ENCODE measurements at places on chromosomes 7 and 10.

- DNase-seq, result no peak
These were observed 98.7 kb downstream of the RBM20 start for GRCh38 chr10:110742801-110743200.

DNA sequence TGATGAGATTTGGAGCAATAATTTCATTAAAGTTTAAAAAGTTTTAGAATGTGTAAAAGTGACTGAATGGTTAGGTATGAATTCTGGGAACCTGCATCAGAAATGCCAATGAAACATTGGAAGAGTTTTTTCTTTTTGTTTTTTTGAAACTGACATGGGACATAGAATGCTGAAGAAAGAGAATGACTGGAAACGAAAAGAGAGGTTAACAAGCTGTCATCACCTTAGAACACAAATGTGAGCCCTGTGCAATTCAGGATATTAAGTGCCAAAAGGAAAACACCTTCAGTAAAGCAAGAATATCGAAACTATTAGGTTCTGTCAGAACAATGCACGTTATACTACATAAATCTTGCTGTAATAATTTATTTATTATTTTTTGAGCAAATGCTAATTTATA lies 12.6 kb upstream of the EXOC4 start:
- DNase-seq, result no peak

GRCh38 chr7:44318332-44318731 lies 7.1 kb downstream of the CAMK2B start:
- no peak for DNase-seq

- no peak for DNase-seq
These were observed 68.8 kb upstream of the GSDME start for GRCh38 chr7:24825931-24826661.

DNA sequence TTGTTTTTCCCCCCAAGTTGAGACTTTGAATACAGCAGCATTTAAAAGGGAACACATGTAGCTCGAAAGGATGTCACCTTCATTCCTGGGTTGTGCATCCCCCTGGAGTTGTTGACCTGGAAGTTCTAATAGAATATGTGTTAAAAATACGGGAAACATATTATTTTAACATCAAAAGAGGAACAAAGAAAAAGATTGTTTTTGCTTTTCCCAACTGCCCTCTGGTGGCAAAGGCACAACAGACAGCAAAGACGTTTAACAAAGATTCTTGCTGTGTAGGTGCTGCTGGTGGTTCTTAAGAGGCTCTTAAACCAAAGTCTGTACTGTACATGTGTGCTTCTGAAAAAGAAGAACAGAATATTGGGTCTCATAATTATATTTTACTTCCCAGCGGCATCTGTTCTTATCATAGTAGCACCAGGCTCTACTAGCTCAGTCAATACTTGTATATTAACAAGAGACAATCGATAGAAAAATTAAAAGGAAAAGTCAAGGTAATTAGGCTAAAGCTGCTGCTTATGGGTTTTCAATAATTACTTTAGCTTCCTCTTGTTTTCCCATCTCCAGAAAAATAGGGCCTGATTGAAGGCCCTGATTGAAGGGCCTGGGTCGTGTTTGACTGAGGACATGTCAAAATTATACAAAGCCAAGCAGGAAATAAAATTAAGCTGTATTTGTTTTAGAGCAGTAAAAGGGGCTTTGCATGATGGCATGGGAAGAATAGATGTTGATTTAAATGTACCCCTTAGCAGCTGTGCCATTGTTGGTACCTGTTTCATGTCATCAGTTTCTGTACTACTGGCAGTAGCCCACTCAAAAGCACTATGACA lies 384.2 kb upstream of the LRGUK start:
- DNase-seq, result no peak

- DNase-seq, result no peak
These were observed 54.8 kb downstream of the DGKI start for GRCh38 chr7:137791930-137792329.

DNA sequence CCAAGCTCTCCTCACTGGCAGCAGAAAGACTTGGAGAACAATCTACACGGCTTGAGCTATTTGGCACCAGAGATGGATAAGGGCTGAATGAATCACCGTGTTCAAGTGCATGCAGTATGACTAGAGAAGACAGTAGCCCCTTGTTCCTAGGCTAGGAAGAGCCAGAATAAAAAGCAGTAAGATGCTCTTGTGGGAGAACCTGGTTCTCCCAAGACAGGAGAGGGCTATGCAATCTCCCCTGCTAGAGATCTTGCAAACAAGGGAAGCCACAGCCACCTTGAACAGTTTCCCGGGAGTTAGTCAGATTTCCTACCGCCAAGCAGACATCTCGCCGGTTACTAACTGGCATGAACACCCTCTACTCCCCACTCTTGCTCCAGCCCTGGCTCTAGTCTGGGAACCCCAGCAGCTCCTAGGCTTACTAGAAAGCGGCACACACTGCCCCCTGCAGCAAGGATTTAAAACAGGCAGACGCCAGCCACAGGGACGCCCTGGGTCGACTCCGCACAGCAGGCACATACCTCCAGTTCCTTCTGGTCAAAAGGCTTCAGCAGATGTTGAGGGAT lies 107.3 kb downstream of the SMURF1 start:
- DNase-seq, result no peak

DNA sequence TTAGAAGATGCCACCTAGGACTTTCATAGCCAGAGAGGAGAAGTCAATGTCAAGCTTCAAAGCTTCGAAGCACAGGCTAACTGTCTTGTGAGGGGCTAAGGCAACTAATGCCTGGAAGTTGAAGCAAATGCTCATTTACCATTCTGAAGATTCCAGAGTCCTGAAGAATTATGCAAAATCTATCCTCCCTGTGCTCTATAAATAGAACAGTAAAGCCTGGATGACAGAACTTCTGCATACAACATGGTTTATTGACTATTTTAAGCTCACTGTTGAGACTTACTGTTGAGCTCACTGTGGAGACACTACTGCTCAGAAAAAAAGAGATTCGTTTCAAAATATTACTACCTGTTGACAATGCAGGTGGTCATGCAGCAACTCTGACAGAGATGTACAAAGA lies 28.6 kb downstream of the TNS3 start:
- DNase-seq, result no peak

DNA sequence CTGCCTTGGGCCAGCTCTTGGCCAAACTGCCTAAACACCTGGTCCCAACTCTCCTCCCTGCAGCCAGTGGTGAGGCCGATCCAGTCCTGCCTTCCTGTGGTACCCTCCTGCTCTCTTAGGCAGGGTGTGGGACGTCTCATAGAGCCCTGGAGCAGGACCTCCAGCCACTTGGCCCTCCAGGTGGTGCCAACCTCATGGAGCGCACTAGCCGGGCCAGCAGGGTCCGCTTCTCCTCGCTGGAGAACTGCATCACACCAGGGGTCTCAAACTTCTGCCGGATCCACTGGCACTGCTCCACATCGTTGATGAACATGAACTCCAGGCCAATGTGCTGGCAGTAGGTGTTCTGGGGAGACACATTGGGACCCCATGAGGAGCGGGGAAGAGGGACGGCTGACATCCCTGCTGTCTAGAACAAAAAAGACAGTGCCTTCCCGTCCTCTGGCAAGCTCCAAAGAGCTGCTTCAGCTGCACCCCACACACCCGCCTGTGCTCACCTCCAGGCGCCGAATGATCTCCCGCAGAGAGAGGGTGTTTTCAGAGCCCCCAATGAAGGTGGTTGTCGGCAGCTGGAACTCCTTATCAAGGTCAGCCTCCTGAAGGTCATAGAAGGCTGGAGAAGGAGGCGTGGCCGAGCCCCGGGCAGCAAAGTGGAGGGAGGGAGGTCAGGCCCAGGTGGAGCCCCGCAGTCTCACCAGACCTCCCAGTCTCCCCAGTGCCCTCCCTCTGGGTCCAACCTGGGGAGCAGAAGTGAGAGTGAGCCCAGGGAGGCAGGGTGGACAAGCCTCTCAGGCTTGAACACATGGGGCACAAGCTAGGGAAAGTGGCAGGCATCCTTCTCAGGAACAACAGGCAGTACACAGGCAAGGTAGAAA lies 10.2 kb downstream of the OGDHL start:
- no peak for DNase-seq

DNA sequence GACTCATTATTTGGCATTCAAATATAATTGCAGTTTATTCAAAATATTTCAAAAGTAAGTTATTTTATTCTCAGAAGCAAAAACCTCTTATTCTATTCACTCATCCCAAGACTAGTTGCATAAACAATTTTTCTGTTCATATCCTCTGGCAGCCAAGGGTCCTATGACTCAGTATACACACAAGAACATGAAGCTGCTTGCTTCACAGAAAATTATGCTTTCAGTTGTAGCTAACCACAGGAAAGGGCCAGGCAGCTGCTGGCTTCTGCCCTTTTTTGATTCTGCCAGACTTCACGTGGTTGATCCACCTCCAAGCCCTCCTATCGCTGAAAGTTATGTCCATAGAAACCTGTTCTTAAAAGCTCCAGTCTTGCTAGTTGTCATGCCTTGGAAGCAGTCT lies 108.8 kb downstream of the ABCA13 start:
- DNase-seq, result no peak

GRCh38 chr7:108267615-108268014 lies 137.5 kb upstream of the LAMB4 start:
- no peak for DNase-seq

- no peak for DNase-seq
These were observed 573 bp downstream of the TFR2 start for GRCh38 chr7:100640517-100641440.

GRCh38 chr7:95897557-95898251 lies 125.3 kb downstream of the DYNC1I1 start:
- no peak for DNase-seq

DNA sequence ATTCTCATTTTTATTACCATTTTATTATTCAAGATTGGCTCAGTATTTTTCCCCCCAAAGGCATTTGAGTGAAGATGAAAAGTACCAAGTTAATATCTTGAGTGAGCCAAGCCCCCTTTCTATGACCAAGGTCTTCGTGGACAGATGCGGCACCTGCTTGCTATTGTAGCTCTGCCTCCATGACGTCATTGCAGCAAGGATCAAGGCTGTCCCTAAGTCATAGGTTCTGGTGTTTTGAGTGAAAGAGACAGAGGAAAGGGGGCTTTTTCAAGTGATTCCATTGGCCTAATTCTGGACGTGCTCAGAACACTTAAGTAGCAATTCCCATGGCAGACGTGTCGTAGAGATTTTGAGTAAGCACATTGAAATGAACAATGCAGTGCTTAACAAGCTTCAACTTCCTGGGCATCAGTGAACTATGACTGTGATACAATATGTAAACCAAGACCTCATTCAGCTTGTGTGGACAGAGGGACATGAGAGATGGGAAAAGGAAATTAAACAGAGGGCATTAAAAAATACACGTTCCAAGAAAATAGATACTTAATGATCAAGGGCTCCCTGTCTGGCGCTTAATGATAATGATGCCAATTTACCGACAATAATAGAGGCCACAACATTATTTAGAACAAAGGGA lies 248.7 kb upstream of the NPVF start:
- DNase-seq, result no peak

DNA sequence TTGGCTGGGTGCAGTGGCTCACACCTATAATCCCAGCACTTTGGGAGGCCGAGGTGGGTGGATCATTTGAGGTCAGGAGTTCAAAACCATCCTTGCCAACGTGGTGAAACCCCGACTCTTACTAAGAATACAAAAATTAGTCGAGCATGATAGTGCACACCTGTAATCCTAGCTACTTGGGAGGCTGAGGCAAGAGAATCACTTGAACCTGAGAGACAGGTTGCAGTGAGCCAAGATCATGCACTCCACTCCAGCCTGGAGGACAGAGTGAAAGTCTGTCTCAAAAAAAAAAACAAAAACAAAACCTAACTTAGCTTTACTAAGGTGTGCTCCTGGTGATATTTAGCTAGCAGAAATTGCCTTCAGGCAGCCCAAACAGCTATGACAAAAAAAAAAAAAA lies 24.3 kb upstream of the VDAC2 start:
- no peak for DNase-seq

GRCh38 chr10:28983799-28984198 lies 305.1 kb upstream of the LYZL1 start:
- DNase-seq, result no peak

DNA sequence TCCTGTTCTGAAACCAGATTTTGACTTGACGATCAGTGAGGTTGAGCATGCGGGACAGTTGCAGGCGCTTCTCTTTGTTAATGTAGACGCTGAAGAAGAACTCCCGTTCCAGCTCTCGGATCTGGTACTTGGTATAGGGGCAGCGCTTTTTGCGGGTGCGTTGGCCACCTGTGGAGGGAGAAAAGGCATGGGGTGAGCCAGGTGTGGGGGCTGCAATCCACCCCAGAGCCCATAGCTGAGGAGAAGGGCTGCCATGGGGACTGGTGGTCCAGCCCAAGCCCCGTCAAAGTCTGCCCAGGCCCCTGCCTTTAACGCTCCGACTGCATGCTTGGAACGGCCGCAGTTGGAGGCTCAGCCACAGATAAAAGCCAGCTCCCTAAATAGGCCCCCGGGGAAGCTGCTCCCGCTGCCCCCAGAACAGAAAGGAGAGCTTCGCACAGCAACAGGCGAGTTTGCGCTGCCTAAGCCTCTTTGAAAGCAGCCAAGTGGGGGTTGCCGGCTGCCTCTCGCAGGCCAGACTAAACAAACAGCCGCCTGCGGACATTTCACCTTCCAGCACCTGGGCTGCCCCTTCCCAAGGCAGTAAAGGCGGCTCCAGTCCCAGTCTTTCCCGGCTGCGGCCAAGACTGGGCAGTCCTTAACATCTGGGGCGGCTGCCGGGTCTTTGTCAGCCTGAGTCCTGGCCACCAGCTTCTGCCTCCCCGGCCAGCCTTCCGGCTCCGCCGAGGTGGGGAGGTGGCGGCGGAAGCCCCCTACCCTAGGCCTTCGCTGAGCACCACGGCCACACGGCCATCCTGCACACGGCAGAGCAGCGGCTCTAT lies 2.0 kb downstream of the HOXA11 start:
- no peak for DNase-seq

- DNase-seq, result no peak
These were observed 51.4 kb upstream of the NFKB2 start for GRCh38 chr10:102344067-102344466.

Data from DMS79 (cell line).